M059J (cell line): ENCODE measurements at places on chromosomes 3 and 15. TPM values are rescaled to one million over a fixed set of nuclear protein-coding genes. Genes with fewer than 3 reads are reported as not detected.

DNA sequence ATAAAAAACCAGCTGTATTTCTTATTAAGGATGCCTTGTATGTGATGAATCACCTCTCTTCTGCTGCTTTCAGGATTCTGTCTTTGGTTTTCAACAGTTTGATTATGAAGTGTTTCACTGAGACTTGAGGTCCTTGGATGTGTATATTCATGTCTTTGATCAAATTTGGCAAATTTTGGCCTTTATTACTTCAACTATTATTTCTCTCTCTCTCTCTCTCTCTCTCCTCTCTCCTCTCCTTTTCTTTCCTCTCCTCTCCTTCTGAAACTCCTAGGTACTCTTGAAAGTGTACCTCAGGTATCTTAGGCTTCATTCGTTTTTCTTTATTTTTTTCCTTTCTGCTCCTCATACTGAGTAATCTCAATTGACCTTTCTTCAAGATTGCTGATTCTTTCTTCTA, 43.3 kb downstream of the LSM3 start:
- DNase-seq, result no peak

GRCh38 chr3:39211332-39212130, 19.1 kb upstream of the XIRP1 start:
- DNase-seq, result no peak

DNA sequence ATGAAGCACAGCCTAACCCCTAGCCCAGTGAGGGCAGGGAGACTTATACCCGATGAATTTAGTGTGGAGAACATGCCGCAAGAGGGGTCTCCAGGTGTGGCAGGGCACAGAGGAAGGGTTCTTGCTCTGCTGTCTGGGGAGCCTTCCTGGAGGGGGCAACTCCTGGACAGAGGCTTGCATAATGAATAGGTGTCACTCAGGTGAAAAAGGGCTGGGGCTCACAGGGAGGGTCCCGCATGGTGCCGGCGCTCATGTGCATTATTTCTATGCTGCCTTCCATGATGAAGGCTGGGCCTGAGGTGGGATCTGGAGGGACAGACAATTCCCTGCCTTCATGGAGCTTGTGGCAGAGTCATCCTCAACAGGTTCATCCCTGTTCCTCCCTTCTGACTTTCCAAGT, 51.5 kb downstream of the ITGA11 start:
- DNase-seq, result no peak

- DNase-seq, result no peak
Measured at GRCh38 chr3:183826448-183827250, 1.3 kb upstream of the MAP6D1 start.

GRCh38 chr3:20510396-20510795, 324.4 kb upstream of the SGO1 start:
- DNase-seq, result no peak

DNA sequence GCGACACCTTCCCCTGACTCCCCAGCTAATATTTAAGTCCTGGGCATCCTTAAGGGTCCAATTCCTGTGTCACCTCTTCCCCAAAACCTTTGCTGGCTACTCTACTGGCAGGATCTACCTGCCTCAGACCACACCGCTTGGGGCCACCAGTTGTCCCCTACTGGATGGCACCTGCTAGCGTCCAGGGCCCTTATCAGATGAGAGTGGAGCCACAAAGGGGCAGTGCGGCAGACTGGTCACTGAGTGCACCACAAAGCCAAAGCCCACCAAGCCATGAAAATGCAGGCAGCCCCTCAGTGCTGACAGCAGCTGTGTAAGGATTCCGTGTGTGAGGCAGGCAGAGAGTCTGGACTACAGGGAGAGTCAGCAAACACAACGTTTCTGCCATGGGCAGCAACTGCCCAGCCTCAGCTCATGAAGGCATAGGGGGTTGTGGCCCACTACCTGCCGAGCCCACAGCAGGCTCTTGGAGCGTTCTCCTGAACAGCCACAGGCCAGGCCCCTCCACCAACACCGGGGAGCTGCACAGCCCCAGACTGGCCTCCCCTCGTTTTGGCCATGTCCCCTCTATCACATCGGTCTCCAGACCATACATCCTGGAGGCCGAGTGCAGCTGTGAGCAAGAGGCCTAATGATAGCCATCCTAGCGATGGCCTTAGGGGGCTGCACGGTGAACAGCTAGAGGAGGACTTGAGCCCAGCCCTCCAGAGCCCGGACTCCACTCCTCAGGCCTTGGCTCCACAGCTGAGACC, 32.3 kb downstream of the ALDH1L1 start:
- no peak for DNase-seq

DNA sequence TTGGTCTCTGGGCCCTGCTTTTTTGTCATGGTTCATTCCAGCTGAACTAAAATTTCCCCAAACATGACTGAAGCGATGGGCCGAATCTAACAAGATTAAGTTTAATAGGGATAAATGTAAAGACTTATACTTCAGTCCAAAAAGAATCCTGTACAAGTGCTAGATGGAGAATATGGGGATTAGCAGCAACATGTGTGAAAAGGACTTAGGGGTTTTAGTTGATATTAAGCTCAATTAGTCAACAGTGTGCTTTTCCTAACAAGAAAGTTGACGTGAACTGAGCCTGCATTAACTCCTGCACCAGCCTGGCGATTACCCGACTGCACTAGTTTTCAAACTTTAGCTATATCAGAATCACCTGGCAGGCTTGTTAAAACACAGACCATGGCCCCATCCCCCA, 61.0 kb upstream of the BBX start:
- DNase-seq, result no peak

Gene RLBP1
- not detected in 2 replicates for total RNA-seq

Gene KBTBD13
- not detected in 2 replicates for total RNA-seq

Gene ALDH1L1
- 0.54 and 1.2 TPM in 2 replicates for total RNA-seq

Gene SLC28A1
- total RNA-seq, result not detected in 2 replicates

Gene MOBP
- not detected in 2 replicates for total RNA-seq
